ENCODE measurements at places on chromosomes 6 and 20. TPM values are rescaled to one million over a fixed set of nuclear protein-coding genes. Genes with fewer than 3 reads are reported as not detected.

SLC13A3 gene
- 0.59 TPM for total RNA-seq

- peak; percentile 83 for DNase-seq
Measured at GRCh38 chr6:43096451-43097097, 20.5 kb downstream of the PTK7 start.

PPP1R14C gene
- not detected for total RNA-seq

GRCh38 chr6:90049295-90049694, 155.0 kb downstream of the GJA10 start:
- no peak for DNase-seq

DNMT3B gene
- 1.5 TPM for total RNA-seq

DNA sequence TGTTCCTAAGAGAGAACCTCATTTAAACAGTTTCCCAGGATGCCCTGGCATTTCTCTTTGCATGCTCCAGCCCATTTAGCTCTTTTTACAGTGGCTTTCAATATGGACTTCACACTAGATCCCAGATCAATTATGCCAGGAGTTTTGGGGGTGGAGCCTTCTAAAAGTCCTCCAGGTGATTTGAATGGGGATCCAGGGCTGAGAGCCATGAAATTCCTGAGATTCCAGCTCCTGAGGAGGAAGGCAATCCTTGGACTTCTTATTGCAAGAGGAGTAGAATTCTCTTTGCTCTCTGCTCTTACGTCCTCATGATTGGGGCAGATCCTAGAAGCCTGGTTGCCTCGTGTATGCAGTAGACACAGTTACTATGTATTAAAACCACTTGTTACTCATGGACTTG, 184.2 kb downstream of the DHX35 start:
- no peak for DNase-seq

DNA sequence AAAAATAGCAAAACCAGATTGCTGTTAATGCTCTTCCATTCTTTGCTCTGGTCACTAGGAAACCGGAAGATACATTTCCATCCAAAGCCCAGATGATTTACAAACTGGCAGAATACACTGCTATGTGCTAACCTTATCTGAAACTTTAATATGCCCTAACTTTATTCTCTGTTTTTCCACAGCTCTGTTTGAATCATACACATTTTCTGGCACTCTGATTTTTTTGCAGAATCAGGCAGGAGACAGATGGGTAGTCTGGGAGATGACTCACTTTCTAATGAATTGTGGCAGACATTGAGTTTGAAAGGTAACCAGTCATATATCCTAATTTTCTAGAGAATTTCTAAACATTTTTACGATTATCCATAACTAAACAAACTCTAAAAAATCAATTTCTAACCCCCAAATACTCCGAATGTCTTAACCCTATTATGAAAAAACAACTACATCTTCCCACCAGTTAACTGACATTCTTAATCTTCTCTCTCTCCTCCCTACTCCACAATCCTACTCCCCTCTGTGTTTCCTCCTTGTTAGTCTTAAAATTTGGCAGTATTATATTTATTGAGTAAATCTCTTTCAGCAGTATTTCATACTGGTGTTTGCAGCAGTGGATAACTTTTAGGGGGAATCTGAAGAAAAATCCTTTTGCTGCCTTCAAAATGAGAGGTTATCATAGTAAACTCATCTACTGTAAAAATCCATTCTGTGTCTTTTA, 63.5 kb downstream of the MAN1A1 start:
- no peak for DNase-seq

FOXF2 gene
- total RNA-seq: not detected

ADGRB3 gene
- total RNA-seq: 0.13 TPM

DNA sequence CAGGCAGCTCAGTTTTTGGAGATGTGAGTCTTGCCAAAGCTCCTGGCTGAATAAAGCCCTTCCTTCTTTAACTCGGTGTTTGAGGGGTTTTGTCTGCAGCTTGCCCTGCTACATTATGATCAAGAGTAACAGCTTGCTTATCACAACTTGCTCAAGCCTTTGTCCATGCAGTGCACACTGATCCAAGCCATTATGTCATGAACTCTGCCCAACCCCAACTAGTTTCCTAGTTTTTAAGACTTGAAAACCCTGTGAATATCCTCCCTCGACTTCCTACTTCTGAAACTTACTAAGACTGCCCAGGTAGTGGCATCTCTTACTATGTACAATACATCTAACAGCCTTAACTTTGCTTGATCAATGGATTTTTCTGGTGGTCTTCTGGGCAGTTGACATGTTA, 50.3 kb upstream of the ADGRF4 start:
- no peak for DNase-seq
